Retina (tissue), 1 donor: ENCODE measurements at places on chromosomes 2 and 18.

GRCh38 chr2:68653538-68653982 lies 10.2 kb downstream of the PROKR1 start:
- no peak for DNase-seq

DNA sequence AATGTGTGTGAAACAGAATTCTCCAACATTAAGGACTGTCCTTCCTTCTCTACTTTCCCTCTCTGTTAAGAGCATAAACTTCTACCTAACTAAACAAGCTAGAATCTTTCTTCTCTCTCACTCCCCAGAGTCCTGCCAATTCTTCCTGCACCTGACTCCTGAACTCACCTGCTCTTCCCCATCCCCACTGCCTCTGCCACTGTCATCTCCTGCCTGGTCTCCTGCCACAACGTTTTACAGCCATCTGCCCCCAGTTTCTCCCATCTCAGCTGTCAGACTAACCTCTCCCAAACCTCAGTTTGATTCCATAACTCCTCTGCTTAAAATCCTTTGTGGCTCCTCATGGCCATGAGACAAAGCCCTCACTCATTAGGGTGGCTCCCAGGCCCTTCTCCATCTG lies 288.3 kb upstream of the FBXO11 start:
- no peak for DNase-seq

GRCh38 chr2:72131916-72132841 lies 15.5 kb downstream of the CYP26B1 start:
- no peak for DNase-seq

DNA sequence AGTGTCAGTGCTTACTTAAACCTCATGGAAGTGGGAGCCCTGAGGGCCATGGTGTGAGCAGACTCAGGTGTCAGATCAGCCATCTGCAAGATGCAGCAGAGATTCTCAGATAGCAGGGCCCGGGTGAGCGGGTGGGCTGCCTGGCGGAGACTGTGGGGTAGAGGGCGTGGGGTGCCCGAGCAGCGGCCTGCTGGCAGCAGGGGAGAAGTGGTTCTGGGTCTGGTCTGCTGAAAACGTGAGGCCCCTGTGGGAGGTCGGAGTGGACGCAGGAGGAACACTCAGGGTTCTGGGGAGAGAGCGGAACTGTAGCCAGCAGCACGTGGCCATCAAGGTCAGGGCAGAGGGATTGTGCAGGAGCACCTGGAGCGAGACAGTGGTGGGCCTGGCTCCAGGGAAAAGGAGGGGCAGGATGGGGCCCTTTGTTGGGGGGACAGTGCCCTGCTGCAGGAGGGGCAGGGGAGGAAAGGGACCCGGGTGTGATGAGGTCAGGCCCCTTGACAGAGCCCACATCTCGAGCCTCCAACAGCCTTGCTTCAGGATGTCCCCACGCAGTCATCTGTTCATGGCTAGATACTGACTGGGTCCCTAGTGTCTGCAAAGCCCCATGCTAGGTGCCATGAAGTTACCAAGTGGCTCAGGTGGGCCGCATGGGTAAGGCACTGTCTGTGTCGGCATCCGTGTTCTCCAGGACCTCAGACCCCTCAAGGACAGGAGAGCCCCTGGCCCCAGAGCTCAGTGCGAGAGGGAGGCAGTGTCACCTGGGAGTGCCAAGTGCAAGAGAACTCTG lies 2.7 kb upstream of the ESPNL start:
- DNase-seq: no peak

GRCh38 chr2:32760628-32761027 lies 132.8 kb downstream of the TTC27 start:
- no peak for DNase-seq

GRCh38 chr2:99727199-99727598 lies 237.4 kb upstream of the REV1 start:
- no peak for DNase-seq

DNA sequence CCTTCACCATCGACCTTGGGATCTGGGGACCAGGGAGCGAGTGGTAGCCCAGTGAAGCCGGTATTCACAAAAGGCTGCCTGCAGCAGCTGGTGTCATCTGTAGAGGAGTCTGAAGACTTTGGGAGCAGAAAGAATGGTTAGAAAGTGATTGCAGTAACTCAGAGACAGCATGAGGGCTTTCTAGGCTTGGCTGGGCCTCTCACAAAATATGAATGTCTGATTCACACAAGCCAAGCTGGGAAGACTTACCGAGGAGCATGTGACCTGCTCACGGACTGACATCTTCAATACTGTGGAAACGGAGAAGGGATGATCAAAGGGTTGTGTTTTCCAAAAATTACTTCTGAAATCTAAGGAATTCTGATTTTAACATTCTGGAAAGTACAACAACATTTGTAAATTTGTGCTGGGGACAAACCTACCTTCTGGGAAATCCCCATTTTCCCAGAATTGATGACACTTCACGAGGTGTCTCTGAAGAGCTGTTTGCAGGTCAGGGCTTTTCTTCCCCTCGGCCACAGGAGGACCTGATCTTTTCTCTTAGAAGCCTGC lies 111.7 kb downstream of the ACOXL start:
- DNase-seq: no peak

DNA sequence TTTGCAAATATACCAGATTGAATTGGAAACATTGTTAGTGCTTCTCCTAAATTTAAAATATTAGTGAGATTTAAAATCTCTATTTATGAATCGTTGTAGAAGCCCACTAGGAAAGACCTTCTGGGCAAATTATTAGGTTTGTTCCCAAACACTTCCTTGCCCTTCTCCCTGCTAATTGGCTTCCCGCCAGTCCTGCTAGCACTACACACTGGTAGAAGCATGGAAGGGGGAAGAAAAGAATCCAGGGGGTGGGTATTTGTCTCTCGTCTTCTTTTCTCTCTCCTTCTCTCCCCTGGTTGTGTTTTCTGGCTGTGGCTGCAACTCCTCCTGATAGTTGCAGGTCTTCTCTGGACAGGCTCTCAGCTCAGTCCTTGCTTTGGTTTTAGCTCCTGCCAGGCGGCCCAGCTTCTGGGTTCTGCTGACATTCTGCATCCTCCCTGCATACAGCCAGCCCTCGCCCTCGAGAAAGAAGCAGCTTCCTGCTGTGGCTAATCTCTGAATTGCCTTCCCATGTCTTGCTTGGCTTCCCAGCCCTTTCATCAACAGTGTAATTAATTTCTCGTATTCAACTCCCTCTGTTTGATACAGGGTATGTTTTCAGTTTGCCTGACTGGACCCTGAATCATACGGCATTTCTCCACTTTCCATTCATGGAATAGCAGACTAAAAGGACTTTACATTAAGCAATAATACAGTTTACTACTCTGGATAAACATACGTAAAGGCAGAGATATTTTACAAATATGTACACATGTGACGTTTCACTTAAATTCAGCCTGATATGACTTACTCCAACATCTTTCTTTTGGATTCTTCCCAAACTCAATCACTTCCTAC lies 6.9 kb upstream of the PARD3B start:
- peak; percentile 73 for DNase-seq

- DNase-seq: no peak
Measured at GRCh38 chr2:98027538-98027937, 31.8 kb upstream of the TMEM131 start.

- DNase-seq: no peak
Measured at GRCh38 chr18:13989199-13989598, 73.9 kb upstream of the MC2R start.

- no peak for DNase-seq
Measured at GRCh38 chr2:189366349-189366748, 74.9 kb upstream of the WDR75 start.

DNA sequence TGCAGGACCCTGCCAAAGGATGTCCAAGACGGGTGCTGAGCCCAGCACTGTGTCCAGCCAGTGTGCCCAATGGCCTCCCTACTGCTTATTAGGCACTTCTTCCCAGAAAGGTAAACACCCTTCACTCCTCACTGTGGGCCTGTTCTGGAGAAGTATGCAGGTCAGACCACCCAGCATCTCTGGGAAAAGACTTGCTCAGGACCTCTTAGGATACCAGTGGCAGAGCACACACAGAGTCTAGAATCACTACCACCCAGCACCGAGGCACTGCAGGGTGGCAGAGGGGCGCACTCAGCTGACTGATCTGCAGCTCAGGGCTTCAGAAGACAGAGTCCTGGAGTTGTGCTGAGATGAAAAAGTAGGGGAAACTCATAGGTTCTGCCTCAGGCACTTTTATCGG lies 25.8 kb downstream of the XDH start:
- DNase-seq: no peak

DNA sequence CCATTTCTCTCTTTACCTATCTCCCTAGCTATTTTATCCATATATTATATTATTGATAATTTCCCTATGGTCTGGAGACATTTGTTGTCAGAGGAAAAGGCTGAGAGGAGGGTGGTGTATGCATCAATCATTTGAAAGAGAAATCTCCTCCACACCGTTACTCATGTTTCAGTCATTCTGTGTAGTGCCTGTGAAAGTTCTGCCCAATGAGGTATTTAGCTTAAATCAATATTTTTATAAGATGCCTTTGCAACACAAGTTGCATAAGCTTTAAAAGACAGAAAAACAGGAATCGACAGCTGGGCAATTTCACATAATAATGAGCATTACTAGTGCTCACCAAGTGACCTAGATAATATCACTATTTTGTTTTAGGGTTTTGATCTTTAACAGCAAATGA lies 363.7 kb upstream of the FSIP2 start:
- DNase-seq: no peak

DNA sequence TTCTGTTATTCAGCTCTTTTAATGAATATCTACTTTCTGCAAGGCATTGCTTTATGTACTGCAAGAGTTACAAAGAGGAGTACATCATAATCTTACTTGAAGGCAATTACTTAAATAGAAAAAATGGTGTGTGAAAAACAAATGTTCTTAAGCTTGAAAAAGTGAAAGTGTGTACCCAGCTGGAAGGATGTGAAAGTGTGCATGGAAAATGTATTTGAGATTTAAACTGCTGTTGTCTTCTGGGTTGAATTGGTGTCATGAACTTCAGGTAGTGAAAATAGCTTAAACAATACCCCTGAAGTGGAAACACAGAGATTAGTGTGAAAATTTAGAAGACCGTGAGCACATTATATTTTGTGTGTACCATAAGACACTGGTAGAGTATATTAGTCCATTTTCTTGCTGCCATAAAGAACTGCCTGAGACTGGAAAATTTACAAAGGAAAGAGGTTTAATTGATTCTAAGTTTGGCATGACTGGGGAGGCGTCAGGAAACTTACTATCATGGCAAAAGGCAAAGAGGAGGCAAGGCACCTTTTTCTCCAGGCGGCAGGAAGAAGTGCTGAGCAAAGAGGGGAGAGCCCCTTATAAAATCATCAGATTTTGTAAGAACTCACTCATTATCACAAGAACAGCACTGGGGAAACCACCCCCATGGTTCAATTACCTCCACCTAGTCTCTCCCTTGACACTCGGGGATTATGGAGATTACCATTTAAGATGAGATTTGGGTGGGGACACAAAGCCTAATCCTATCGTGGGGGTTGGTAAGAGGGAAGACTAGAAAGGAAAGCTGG lies 38.8 kb downstream of the SCN2A start:
- no peak for DNase-seq

DNA sequence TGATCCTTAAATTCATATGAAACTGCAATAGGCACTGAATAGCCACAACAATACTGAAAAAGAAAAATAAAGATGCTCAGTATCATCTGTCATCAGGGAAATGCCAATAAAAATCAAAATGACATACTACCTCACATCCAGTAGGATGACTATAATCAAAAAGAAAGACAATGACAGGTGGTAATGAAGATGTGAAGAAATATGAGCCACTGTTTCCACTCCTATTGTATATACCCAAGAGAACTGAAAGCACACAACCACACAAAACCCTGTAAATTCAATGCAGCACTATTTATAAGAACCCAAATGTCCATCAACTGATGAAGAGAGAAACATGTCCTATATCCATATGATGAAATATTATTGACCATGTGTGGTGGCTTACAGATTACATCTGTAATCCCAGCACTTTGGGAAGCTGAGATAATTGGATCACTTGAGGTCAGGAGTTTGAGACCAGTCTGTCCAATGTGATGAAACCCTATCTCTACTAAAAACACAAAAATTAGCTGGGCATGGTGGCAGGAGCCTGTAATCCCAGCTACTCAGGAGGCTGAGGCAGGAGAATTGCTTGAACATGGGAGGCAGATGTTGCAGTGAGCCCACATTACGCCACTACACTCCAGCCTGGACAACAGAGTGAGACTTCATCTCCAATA lies 39.9 kb downstream of the MAP3K2 start:
- no peak for DNase-seq

DNA sequence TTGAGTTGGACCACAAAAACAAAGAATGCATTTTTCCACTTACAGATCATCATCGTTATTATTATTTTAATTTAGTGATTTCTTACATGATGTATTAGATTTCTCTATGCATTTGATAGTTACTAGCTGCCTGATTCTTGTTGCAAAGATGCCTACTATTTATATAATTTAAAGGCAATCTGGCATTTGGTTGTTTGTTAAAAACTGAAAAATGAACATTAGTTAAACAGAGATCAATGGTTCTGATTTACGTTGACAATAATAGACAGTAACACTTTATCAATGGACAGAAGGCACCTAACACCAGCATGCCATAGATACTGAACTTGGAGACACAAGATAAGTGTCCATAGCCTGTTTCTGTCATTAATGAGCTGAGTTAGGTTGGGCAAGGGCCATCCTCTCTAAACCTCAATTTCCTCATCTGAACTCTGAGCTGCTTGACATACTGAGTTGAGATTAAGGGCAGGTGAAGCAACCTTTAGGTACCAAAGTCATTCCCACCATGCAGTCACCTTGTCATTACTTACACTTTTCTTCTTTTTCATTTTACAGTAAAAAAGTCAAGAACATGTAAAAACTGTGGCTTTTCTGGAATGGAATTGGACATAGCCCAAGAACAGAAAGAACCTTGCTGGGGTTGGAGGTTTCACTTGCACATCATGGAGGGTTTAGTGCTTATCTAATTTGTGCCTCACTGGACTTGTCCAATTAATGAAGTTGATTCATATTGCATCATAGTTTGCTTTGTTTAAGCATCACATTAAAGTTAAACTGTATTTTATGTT lies 3.1 kb downstream of the CCL20 start:
- DNase-seq: no peak

GRCh38 chr2:121279476-121280220 lies 5.4 kb downstream of the TFCP2L1 start:
- no peak for DNase-seq

DNA sequence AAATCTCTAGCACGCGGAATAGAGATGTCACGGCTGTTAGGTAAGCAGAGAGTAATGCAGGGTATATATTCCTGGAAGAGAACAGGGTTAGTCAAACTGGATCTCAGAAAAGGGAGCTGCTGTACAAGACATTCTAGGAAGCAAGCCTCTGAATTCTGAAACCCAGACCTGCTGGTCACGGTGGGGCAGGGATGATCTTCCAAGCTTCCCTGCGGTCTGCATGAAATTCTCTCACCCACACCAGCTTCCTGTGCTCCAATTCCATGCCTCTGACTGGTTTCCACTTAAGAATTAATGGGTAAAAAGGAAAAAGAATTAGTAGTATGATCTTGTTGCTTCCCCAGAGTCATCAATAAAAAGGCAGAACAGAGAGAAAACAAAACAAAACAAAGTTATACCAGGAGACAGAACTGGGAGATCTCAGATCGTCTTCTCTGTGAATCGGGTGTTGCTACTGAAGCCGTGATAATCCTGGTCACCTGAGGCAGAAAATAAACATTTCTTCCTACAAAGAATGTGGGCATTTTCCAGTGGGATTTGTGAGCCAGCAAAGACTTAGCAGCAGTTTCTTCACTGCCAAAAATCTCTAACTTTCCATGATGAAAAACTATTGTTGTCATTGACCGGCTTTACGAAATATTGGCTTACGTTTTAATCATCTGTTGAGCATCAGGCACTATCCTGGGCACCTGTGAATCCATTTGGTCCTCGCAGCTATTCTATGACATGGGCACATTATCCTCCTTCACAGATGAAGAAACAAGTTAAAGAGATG lies 5.3 kb upstream of the CYP27C1 start:
- no peak for DNase-seq

- DNase-seq: no peak
Measured at GRCh38 chr2:54680397-54681041, 42.9 kb upstream of the EML6 start.
